GM12891 (cell line): ENCODE measurements at places on chromosomes 6 and 20.

GRCh38 chr20:3203315-3204123, 963 bp downstream of the DDRGK1 start:
- DNase-seq, result peak; percentile 51

GRCh38 chr6:10146715-10147451, 268.0 kb downstream of the TFAP2A start:
- peak; percentile 14 for DNase-seq

DNA sequence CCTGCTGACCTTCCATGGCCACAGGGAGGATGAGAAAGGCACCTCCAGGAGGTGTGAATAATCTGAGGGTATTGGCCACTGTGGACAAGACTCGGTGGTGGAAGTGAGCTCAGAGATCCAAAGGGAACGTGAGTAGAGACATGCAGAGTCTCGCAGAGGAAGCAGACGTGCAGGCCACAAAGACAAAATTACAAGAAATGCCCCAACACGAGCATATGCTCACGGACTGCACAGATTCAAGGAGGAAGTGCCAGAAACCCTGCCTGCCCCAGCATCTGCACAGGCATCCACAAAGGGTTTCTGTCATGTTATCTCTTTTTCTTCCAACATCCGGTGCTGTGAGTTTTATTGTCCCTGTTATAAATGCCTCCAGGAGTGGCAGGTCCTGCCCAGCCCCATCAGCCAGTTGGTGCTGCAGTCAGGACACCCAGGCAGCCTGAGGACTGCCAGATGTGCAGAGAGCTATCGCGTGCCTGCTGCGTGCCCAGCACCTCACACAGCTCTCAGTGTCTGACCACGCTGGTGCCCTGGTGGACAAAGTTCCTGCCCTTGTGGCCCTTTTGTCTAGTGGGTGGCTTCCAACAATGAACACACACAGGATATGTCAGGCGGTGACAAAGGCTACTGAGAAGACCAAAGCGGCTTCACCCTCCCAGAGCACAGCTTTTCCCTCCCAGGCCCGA, 34.0 kb upstream of the FANCE start:
- no peak for DNase-seq

GRCh38 chr6:137717074-137718073, 149.7 kb upstream of the TNFAIP3 start:
- DNase-seq, result no peak

DNA sequence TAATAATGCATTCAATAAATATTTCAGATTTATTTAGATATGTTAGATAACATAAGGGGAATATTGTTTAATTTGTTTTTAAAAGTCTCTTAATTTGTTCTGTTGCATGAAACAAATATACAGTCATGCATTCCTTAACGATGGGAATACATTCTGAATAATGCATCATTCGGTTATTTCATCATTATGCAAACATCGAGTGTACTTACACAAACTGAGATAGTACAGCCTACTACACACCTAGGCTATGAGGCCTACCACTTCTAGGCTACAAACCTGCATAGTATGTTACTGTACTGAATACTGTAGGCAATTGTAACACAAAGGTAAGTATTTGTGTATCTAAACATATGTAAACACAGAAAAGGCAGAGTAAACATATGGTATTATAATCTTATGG, 118.7 kb downstream of the EPHA7 start:
- no peak for DNase-seq

GRCh38 chr6:18160911-18161310, 5.7 kb downstream of the KDM1B start:
- no peak for DNase-seq

DNA sequence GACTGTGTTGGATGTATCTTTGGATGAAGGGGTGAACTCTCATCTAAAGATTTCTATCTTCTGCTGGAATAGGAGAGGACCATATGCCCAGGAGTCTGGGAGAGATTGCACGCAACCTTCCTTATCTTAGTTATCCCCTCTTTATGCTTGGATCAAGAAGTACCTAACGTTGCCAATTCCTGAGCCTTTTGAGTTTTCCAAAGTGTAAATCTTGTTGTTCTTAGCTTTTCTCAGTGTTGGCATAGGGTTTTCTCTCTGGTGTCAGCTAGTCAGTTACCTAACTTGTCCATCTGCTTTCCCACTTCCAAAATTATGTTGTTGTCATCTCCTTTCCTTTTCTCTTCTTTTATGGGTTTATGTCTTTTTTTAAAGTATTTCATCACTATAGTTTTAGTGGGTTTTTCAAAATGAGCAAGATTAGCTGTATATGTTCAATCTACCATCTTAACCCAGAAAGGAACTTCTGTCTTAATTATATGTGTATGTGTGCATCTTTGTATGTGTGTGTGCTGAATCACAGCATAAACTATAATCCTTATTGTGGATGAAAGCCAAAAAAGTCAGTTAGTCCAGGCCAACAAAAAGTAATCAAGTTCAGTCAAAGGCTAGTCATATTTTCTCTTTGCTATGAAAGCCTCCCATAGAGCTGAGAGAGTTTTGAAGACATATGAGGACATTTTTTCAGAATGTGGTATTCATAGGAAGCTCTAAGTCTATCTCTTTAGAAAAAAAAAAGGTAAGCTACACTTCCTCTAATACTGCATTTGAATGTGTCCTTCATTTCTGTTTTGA, 72.1 kb downstream of the KHDC1L start:
- DNase-seq, result no peak

GRCh38 chr20:57499676-57500075, 25.3 kb downstream of the CTCFL start:
- DNase-seq, result no peak

GRCh38 chr6:16398587-16398986, 160.2 kb downstream of the GMPR start:
- no peak for DNase-seq

DNA sequence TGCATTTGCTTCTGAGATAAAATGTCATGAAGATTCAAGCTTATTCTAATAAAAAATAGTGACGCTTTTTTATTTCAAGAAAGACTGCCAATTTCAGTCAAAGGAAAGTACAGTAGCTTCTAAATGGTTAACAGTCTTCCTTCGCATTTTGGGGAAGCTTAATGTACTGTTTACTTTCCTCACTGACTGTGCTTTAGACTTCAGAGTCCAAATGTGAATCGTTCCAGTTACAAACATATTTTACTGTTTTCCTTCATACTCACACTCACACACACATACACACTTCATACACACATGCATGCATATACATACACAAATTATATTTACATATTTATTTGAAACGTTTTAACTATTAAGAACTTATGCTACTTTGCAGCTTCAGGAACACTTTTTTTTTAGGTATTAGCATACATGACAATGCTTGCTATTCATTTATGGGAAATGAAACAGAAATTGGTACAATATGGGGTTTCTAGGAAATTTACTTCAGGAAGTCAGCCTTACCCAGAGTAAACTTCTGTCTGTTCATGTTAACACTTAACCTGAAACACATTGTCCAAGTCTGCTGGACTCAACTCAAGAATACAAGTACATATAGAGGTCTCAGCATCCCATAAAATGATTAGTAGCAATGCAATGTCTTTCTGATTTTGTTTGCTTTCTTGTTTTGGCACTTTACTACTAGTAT, 145.4 kb downstream of the RPS12 start:
- DNase-seq, result no peak
